Mucosa of gallbladder (tissue), 1 donor: ENCODE measurements at places on chromosomes 1 and 21.

DNA sequence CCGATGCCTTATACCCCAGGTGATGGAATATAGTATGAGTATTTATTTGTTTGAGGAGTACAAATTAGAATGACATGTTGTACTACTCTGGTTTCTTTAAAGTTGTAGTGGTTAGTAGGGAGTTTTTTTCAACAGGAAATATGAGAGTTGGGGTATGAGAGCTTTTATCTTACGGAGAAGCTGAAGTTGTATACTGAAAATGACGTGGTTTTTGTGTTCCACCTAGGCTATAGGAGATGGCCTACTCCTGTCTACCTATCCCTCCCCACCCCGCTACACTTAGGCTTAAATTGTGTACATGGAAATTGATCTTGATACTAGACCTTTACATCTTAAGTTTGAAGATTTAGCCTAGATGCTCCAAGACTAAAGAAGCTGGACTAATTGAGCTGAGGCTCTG is 6.8 kb upstream of the HAX1 start:
- no peak for DNase-seq

DNA sequence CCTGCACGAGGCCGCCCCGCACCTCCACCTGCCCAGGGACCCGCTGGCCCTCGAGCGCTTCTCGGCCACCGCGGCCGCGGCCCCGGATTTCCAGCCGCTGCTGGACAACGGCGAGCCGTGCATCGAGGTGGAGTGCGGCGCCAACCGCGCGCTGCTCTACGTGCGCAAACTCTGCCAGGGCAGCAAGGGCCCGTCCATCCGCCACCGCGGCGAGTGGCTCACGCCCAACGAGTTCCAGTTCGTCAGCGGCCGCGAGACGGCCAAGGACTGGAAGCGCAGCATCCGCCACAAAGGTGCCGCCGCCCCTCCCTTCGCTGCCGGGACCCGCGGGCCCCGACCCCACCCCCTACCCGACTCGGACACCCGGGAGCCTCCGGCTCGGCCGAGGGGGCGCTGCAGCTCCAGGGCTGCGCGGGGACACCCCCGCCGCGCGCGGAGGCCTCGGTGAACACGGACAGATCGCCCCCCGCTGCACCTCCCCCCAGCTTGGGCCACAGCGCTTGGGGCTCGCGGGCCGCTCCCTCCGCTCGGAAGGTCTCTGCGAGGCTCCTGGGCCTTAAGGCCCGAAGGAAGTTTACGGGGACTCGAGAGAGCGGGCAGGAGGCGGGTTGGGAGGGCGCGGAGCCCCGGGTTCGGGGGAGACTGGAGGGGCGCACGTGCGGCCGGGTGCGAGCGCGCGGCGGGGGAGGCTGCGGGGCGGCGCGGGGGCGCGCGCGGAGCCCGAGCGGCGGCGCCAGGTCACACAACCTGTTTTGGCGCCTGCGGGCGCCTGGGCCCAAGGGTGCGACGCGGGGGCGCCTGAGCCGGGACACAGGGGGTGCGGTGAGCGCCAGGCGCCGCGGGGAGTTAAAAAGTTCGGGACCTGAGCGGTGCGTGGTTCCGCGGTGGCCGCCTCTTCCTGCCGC is 1.2 kb downstream of the SAMD11 start:
- no peak for DNase-seq

GRCh38 chr1:93878501-93878888 is 511 bp downstream of the DNTTIP2 start:
- peak; percentile 45 for DNase-seq

DNA sequence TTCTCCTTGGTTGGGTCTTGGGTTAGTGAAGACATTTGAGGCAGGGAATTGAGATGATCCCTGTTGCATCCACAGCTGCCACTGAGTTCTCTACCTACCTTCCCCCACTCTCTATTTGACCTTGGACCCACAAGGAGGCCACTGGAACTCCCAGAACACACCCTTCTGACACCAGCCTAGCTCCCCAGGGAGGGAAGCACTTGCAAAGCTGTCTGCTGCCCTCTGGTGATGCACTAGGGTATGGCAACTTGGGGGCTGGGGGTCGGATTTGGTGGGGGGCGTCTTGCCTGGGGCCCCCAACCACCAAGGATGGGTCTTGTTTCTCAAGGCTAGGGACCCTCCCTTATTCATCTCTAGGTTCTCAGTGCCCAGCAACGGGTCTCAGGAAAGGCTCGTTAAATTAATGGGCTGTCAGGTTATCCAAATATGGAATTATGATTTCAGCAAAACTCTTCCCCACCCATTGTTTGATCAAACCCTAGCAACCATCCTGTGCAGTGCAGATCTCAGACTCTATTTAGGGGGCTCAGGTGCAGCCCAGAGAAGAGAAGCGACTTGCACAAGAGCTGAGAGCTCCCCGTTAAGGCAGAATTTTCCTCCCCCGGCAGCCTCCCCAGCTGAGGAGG is 177.8 kb upstream of the KLHDC7A start:
- no peak for DNase-seq
